ENCODE measurements at places on chromosomes 2 and 18. TPM values are rescaled to one million over a fixed set of nuclear protein-coding genes. Genes with fewer than 3 reads are reported as not detected.

GRCh38 chr2:181466661-181467576 is 9.7 kb downstream of the ITGA4 start:
- no peaks in the 10 kb centered on the region for H3K36me3 ChIP-seq
- no peak overlapping the region for H3K27ac ChIP-seq
- no peaks in the 10 kb centered on the region for H3K4me1 ChIP-seq

GRCh38 chr18:48804856-48805610 is 145.7 kb downstream of the SMAD7 start:
- H3K27ac ChIP-seq: no peak overlapping the region
- peak; percentile 52 for DNase-seq
- no peaks in the 10 kb centered on the region for H3K27me3 ChIP-seq
- no peak overlapping the region for H3K4me3 ChIP-seq
- H3K4me1 ChIP-seq: peaks cover 20% of the 10 kb centered on the region

- no peak overlapping the region for H3K27ac ChIP-seq
- no peaks in the 10 kb centered on the region for H3K4me1 ChIP-seq
- no peaks in the 10 kb centered on the region for H3K36me3 ChIP-seq
- no peak overlapping the region for H3K4me3 ChIP-seq
- no peak for DNase-seq
- no peaks in the 10 kb centered on the region for H3K27me3 ChIP-seq
Measured at GRCh38 chr2:140882671-140883620, 1247.9 kb downstream of the LRP1B start.

DNA sequence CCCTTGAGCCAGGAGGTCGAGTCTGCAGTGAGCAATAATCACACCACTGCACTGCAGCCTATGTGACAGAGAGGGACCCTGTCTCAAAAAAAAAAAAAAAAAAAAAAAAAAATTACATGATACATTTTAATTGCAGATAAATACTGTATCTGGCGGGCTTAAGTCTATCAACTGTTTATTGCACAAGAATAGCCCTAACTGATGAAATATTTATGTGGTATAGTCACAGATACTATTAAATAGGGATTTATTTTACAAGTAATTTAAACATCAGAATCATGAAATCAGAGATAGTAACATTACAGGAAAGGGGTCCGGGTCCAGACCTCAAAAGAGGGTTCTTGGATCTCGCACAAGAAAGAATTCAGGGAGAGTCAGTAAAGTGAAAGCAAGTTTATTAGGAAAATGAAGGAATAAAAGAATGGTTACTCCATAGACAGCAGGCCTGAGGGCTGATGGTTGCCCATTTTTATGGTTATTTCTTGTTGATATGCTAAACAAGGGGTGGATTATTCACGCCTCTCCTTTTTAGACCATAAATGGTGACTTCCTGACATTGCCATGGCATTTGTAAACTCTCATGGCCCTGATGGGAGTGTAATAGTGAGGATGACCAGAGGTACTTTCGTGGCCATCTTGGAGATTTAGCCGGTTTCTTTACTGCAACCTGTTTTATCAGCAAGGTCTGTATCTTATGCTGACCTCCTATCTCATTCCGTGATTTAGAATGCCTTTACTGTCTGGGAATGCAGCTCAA is 166.6 kb downstream of the PMAIP1 start:
- no peaks in the 10 kb centered on the region for H3K27me3 ChIP-seq
- no peaks in the 10 kb centered on the region for H3K4me1 ChIP-seq
- H3K36me3 ChIP-seq: no peaks in the 10 kb centered on the region

DNA sequence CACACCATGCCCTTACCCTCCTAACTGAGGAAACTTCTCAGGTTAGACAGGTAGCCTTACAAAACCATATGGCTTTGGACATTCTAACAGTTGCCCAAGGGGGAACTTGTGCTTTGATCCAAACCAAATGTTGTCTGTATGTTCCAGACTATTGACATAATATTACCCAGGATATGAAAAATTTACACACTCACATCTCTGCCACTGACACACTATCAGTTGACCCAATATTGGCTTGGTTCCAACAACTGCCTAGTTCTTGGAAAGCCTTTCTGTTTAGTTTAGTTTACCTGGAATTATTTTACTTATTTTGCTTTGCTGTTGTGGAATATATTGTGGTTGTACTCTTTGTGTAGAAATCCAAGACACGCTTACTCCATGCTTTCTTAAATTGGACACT is 178.4 kb downstream of the RNF152 start:
- no peak overlapping the region for H3K4me3 ChIP-seq
- no peak for DNase-seq
- H3K36me3 ChIP-seq: no peaks in the 10 kb centered on the region
- H3K27ac ChIP-seq: no peak overlapping the region
- no peaks in the 10 kb centered on the region for H3K27me3 ChIP-seq
- no peaks in the 10 kb centered on the region for H3K4me1 ChIP-seq

The SALL3 gene
- total RNA-seq: 0.21 TPM

The LOXHD1 gene
- total RNA-seq: 0.16 TPM

- no peak for DNase-seq
- H3K4me1 ChIP-seq: peaks cover 86% of the 10 kb centered on the region
- H3K36me3 ChIP-seq: no peaks in the 10 kb centered on the region
- peak overlapping the region; percentile 81 for H3K27ac ChIP-seq
Measured at GRCh38 chr2:168526641-168527040, 70.6 kb downstream of the CERS6 start.

The IL36B gene
- total RNA-seq: 5.2 TPM

The TFPI gene
- 13.7 TPM for total RNA-seq

DNA sequence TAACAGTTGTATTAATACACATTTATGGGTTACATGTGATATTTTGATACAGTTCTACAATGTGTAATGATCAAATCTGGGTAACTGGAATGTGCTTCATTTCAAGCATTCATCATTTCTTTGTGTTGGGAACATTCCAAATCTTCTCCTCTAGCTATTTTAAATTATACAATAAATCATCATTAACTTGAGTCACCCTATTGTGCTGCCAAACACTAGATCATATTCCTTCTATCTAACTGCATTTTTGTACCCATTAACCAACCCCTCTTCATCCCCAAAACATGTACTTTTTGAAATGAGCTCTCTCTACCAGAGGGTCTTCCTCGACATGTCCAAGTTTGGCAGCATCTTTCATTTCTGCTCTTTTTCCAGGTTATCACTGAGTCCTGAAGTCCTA is 81.1 kb upstream of the TTC39C start:
- H3K27me3 ChIP-seq: no peaks in the 10 kb centered on the region
- H3K27ac ChIP-seq: no peak overlapping the region
- peaks cover 53% of the 10 kb centered on the region for H3K36me3 ChIP-seq
- H3K4me3 ChIP-seq: no peak overlapping the region

- no peaks in the 10 kb centered on the region for H3K27me3 ChIP-seq
- no peak overlapping the region for H3K27ac ChIP-seq
- DNase-seq: no peak
- H3K4me3 ChIP-seq: no peak overlapping the region
Measured at GRCh38 chr18:75170916-75171315, 38.0 kb downstream of the PTGR3 start.

The UGT1A8 gene
- total RNA-seq: 0.47 TPM

DNA sequence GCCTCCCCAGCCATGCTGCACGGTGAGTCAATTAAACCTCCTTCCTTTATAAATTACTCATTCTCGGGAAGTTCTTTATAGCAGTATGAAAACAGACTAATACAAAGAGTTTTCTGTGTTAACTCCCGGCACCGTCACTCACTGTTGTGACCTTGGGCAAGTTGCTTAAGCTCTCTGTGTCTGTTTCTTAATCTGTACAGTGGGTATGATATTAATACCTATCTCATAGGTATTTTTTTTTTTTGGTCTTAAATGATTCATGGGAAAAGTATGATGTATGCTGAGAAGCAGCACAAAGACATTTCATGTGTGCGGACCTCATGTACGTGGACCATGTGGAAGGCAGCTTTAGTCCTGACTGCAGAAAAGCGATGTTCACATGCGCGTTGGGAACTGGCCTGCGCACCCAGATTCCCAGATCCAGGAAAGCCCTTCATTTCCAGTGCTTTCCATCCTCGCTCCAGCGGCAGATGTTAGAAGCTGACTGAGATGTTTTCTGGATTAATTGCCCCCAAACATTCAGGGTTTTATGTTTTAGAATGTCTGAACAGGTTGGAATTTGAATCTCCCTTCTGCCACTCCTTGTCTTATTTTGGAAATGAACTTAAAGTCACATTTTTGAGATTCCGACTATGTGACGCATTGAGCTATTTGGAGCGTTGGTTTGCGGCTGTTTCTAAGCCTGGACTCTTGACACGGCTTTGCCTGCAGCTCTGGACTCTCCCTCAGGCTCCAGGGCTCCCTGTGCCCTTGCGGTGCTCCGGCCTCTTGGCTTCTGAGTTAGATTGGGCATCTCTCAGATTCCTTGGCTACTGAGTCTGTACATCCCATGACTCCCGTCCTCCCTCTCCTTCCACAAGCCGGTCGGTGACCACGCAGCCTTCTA is 61.4 kb downstream of the SLC4A3 start:
- peaks cover 15% of the 10 kb centered on the region for H3K27me3 ChIP-seq
- H3K36me3 ChIP-seq: no peaks in the 10 kb centered on the region
- H3K4me1 ChIP-seq: peaks cover 26% of the 10 kb centered on the region
- no peak overlapping the region for H3K27ac ChIP-seq

DNA sequence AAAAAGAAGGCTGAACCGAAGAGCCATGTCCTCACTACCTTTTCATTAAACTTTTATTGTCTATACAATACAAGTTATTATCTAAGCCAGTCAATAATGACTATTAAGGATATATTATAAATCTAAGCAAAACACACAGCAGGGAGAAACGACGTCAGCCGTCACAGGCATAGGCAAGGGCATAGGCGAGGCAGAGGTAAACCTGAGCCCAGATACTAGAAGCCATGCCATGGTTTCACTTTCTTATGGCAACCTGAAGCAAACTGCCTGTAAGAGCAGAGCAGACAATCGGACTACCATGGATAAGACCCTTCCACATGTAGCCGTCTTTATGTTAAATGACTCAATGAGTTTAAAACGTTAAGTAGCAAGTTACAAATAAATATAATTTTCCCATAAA is 238.5 kb upstream of the ZNF521 start:
- no peaks in the 10 kb centered on the region for H3K4me1 ChIP-seq
- DNase-seq: no peak

GRCh38 chr2:3664118-3664517 is 6.1 kb downstream of the ALLC start:
- H3K36me3 ChIP-seq: no peaks in the 10 kb centered on the region
- no peak overlapping the region for H3K27ac ChIP-seq
- H3K4me1 ChIP-seq: no peaks in the 10 kb centered on the region
- H3K27me3 ChIP-seq: peaks cover 5% of the 10 kb centered on the region
- DNase-seq: no peak

DNA sequence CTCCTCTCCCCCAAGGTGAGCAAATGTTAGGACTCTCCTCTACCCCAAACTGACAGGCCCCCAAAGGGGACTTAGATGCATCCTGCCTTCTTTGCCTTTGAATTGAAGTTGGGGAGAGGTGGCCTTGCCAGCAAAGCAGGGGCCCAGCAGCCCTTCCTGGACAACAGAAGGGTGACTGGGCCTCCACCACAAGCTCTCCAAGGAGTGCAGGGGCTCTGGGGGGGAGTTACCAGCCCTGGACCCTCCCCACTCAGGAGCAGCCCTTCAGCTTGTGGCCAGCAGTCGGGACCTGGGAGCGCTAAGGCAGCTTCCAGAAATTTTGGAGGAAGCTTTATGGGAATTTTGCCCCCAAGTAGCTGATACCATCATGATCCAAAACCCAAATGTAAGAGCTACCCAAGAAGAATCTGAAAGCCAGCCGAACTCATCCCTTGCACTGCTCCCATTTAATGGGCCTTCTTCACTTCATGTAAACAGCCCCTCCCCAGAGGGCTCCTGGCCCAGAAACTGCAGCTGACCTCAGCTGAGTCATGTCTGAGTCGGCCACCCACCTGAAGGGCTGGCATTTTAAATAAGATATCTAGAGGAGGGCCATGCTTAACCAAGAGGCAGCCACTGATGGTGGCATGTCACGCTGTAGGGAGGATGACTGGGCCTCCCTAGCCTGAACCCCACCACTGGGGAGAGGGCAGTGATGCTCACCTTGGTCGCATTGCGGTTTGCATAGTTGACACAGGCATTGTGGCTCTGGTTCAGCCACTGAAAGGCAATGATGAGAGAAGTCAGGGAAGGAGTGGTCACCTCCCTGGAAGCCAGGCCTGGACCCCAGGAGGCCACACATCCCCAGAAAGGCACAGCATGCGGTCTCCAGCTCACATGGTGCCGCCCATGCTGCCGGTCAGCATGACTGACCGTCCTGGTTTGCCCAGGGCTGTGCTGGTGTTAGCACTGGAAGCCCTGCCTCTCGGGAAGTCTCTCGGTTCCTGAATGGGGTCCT is 71.5 kb downstream of the SFXN5 start:
- H3K27me3 ChIP-seq: no peaks in the 10 kb centered on the region
- H3K27ac ChIP-seq: no peak overlapping the region
- no peaks in the 10 kb centered on the region for H3K4me1 ChIP-seq
- no peak overlapping the region for H3K4me3 ChIP-seq

- no peak overlapping the region for H3K4me3 ChIP-seq
- no peaks in the 10 kb centered on the region for H3K4me1 ChIP-seq
Measured at GRCh38 chr2:138700716-138701115, 79.5 kb downstream of the NXPH2 start.

- no peaks in the 10 kb centered on the region for H3K36me3 ChIP-seq
- no peak for DNase-seq
- H3K4me1 ChIP-seq: no peaks in the 10 kb centered on the region
Measured at GRCh38 chr2:205696927-205697441, 14.7 kb downstream of the NRP2 start.

DNA sequence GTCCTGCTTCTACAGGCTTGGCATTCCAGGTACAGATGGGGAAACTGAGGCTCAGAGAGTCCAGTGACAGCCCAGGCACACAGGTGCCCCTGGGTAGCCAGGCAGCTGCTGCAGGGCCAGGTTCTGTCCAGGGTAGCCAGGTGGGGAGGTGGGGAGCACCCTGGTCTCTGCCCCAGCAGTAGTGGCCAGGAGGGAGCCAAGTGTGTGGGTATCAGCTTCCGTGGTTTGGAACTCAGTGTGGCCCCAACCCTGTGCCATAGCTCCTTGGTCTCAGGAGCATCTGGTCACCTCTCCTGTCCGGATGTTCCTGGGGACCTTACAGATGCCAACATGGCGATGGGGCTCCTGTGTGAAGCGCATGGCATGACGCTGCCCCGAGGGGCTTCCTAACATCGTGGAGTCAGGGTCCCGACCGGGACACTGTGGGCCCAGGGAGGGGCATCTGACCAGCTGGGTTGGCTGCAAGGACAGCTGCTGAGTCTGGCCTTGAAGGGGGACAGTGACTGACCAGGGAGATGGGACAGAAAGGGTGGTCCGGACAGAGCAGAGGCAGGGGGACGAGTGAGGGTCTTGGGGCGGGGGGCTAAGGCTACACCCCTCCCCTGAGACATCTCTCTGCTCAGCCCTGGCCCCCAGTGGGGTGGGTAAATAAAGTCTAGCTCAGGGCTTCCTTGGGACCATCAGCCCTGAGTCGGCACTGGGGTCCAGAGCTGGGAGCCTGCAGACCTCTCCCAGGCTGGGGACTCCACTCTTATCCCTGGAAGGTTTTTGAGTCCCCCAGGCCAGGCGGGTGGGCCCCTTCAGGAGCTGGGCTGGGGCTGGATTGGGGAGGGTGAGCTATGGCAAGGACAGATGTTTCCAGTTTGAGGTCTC is 76.0 kb upstream of the SMAD7 start:
- no peaks in the 10 kb centered on the region for H3K4me1 ChIP-seq
- no peaks in the 10 kb centered on the region for H3K36me3 ChIP-seq
- no peak for DNase-seq
- no peak overlapping the region for H3K27ac ChIP-seq

The NTSR2 gene
- total RNA-seq: not detected
